ENCODE measurements at places on chromosomes 6 and 20.

- no peak for DNase-seq
Measured at GRCh38 chr20:49140411-49140810, 47.7 kb downstream of the STAU1 start.

DNA sequence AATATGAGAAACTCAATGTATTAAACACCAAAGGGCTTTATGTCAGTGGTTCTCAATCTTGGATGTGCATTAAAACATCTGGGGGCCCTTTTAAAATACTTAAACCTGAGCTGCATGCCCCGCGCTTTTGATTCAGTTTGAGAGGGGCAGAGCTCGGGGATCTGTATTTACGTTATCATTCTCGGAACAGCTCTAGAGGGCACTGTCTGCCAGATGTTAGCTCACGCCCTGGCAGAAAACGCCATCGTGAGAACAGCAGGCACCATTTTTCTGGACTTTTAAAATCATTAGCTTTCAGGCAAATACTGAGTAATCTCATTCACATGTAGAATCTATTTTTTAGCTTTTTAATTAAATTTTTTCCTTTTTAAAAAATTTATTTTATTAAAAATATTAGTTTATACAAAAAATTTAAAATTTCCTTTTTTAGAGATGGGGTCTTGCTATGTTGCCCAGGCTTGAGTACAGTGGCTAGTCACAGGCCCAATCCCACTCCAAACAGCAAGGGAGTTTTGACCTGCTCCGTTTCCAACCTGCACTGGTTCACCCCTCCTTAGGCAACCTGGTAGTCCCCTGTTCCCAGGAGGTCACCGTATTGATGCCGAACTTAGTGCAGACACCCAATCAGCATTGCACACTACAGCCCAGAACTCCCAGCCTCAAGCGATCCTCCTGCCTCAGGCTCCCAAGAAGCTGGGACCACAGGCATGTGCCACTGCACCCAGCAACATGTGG lies 30.0 kb upstream of the ZNF133 start:
- no peak for DNase-seq

GRCh38 chr6:130779658-130780033 lies 47.6 kb upstream of the SMLR1 start:
- DNase-seq: no peak

DNA sequence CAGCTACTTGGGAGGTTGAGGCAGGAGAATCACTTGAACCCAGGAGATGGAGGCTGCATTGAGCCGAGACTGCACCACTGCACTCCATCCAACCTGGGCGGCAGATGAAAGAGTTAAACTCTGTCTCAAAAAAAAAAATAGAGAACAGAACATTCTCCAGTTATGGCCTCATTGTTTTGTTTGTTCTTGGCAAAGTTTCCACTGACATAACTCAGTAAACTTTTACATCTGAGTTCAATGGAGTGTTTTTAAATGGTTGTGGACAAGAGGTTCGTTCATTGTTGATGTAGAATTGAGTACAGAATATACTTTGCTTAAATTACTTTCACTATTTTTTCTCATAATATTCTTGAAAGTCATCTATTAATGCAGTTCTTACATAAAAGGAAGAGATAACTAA lies 42.2 kb upstream of the IFNGR1 start:
- no peak for DNase-seq

GRCh38 chr6:5394280-5394679 lies 133.0 kb downstream of the FARS2 start:
- no peak for DNase-seq

- no peak for DNase-seq
Measured at GRCh38 chr6:113813142-113813541, 44.0 kb upstream of the MARCKS start.

GRCh38 chr6:161135695-161136591 lies 137.9 kb downstream of the AGPAT4 start:
- no peak for DNase-seq

GRCh38 chr6:46056906-46057529 lies 41.4 kb upstream of the CLIC5 start:
- DNase-seq: no peak

- no peak for DNase-seq
Measured at GRCh38 chr6:47621838-47622449, 76.4 kb upstream of the ADGRF4 start.

- no peak for DNase-seq
Measured at GRCh38 chr6:81476881-81477280, 275.6 kb downstream of the TENT5A start.

- no peak for DNase-seq
Measured at GRCh38 chr6:42498473-42499128, 46.9 kb upstream of the TRERF1 start.

DNA sequence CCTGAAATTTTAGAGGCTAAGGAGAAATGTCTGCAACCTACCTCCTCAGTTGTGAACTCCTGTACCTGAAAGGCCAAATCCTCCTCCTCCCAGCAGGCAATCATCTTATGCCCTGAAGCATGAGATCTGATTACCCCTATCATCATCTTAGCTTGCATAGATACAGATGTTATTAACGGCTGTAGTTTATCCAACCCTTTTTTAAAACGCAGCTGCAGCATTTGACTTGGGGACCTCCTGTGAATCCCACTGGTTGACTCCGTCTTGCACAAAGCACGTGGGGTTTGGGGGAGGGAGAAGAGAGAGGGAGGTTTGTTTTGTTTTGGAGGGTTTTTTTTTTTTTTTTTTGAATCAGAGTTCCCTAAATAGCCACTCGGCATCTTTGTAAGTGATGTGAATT lies 5.8 kb upstream of the NR2E1 start:
- no peak for DNase-seq

DNA sequence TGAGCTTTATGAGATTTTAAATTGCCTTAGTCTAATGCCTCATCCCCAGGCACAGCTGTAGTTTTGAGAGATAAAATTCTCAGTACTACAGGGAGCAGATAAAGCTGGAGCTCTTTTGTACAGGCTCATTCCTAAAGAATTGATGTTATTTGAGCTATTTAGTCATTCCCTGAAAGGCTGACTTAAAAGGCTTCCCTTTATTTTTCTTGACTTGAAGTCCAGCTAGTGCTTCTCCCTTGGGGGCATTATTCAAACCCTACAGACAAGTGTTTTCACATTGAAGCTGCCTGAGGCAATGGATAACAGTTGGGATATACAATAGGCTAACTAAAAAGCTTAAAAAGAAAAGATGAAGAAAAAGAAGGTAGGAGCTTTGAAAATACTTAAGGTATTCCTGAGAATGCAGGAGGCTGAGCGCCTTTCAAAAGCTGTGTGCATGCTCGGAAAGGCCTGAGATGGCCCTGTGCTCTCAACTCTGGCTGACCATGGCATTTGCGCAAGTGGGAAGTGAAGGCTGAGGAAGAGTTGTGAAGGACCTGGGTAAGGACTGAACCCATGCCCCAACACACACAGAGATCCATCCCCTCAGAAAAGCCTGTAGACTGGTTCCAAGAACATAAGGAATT lies 315.1 kb downstream of the SMOC2 start:
- DNase-seq: no peak

- DNase-seq: no peak
Measured at GRCh38 chr6:44664716-44665115, 277.2 kb downstream of the CDC5L start.

DNA sequence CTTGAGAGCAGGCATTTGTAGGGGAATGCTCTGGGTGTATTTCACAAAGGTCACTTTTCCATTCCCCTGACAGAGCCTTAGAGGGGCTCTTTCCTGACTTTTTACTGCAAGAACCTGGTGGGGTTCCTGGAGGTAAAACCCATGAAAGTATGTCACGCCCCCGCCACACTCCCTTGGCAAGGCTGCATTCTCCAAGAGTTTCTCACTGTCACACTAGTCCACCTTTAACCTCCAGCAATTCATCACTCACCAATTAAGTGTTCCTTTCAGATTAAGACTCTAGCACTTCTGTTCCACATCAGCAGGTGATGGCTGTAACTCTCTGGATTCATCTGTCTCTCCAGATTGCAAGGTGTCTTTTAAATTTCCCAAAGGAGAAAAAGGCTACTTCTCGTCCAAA lies 32.7 kb upstream of the NKX2-4 start:
- DNase-seq: no peak

Measured in CD8-positive, alpha-beta T cell (primary cell).